Hematopoietic multipotent progenitor cell (in vitro differentiated cells): ENCODE measurements at places on chromosomes 1 and 21. TPM values are rescaled to one million over a fixed set of nuclear protein-coding genes. Genes with fewer than 3 reads are reported as not detected.

DNA sequence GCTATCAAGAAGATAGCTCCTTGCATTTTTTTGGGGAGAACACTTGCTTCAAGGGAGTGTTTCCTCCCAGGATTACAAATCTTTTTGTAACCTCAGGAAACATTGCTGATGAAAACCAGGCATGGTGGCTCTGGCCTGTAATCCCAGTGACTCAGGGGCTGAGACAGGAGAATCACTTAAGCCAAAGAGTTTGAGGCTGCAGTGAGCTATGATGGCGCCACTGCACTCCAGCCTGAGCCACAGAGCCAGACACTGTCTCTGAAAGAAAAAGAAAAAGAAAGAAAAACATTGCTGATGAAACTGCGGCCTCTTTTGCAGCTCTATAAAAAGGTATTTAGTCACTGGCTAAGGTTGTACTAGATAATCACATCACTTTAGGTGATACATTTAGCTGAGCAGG, 7.3 kb downstream of the RNU1-2 start:
- DNase-seq, result no peak

DNA sequence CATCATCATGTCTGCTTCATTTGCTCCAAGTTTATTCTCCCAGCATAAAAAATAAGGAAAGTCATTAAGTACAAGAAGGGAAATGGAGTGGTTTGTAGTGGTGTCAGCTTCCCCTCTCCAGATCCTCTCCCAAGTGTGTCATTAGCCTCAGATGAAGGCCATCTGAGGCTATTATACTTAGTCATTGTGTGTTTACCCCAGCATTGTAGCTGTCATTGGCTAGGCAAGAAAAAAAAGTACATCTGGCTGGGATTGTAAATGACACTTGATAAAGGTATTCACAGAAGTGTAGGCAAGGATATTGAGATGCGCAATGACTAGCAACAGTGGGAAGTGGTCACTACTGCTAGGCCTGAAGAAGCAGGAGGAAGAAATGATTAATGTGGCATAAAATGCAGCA, 316.9 kb upstream of the SGIP1 start:
- no peak for DNase-seq

DNA sequence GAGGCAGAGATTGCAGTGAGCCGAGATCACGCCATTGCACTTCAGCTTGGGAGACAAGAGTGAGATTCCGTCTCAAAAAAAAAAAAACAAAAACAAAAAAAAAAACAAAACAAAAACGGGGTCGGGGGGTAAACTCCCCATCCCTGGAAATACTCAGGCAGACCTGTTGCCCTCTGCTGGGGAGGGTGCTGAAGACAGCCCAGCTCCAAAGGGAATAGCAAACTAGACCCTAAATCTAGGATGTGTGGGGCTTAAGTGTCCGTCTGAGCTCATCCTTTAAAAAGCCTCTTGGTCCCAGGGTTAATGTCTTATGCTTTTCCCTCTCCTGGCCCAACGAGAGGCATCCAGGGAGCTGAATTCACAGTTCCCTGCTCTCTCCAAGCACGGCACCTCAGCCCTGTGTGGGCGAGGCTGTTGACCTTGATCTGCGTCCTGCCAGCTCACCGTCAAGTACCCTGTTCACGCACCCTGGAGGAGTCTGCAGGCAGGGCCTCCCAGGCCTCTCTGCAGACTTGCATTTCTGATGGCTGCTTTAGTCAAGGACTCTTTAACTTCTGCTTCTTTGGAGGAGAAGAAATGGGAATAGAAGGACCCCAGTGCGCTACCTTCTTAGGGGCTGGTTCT, 22.3 kb downstream of the KCND3 start:
- no peak for DNase-seq

DNA sequence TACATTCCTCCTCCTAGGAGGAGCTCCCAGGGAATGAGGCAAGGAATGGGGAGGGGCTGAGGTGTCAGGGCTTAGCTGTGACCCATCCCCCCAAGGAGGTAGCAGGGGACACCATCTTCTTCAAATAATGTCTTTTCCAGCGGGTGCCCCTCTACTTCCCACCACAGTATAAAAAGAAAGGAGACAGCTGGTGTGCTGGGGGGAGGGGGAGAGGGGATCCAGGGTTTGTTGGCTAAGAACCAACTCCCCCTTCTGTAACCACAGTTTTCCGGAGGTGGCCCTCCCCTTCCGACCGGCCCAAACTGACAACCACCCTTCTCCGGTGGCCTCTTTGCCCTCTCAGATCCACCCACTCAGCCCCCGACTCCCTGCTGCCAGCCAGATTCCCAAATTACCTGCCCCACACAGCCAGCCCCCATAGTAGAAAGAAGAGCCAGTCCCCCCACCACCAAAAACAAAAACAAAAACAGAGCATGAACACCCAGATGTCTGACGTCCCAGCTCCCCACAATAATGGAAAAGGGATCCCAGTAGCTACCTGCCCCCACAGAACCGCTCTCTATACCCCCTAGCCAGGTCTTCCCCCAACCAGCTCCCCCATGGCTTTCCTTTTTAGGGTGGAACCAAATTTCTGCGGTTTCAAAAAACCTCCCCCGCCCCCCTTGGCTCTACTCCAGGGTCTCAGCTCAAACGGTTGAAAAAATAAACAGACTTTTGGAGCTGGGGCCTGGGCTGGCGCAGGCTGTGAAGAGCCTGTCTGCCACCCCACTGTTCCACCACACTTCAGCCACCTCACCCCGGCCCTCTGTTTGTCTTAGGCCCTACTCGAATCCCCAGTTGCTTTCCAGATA, 2.1 kb downstream of the ARHGEF2 start:
- DNase-seq, result no peak

- DNase-seq, result peak; percentile 59
Measured at GRCh38 chr1:172697534-172698002, 38.7 kb downstream of the FASLG start.

GRCh38 chr1:208979776-208980175, 603.7 kb upstream of the CAMK1G start:
- no peak for DNase-seq

SMG7 gene
- total RNA-seq, result 30.7 TPM

ADAMTS5 gene
- under 0.01 TPM for total RNA-seq

TMIGD3 gene
- 0.27 TPM for total RNA-seq
